ENCODE measurements at places on chromosomes 13 and 19.
A peak's percentile ranks its signal among the peaks of the same experiment; 100 is the strongest.

GRCh38 chr19:48398375-48399235, 5.1 kb downstream of the GRIN2D start:
- peak; percentile 85 for DNase-seq

- DNase-seq: no peak
These were observed 18.9 kb downstream of the ELAVL1 start for GRCh38 chr19:7986321-7987113.

DNA sequence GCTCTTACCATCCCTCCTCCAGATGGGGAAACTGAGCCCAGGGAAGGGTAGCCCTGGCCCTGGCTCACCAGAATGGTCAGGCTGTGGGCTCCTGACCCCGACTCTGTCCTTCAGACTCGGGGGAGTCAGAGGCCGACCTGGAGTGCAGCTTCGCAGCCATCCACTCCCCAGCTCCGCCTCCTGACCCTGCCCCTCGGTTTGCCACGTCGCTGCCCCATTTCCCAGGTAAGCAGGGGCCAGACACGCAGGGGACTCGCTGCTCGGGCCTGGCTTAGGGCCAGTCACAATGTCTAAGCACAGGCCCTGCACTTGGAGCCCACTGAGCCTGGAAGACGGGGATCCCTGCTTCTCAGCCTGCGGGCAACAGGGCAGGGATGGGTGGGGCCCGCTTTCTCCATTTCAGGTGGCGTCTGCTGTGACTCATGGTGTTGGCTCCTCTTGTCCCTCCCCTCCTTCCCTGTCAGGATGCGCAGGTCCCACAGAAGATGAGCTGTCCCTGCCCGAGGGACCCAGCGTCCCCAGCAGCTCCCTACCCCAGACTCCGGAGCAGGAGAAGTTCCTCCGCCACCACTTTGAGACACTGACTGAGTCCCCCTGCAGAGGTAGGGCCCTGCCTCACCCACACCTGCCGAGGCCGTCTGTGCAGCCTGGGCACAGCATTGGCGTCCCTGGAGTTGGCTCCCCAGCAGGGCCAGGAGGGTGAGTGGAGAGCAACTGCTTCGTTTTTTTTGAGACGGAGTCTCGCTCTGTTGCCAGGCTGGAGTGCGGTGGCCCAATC, 9.2 kb upstream of the OVOL3 start:
- DNase-seq: no peak

DNA sequence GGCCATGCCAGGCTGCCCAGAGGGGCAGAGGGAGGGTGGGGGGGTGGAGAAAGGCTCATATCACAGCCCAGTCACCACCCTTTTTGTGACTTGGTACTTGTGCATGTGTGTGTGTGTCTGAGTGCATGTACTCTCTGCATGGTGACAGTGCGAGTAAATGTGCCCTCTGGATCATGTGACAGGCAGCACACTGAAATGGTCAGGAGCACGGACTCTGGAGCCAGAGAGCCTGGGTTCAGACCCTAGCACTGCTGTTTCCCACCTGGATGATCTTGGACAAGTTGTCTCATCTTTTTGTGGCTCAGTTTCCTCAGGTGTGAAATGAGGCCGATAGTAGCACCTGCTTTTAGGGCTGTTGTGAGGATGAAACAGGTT, 2.0 kb downstream of the CIC start:
- no peak for DNase-seq

DNA sequence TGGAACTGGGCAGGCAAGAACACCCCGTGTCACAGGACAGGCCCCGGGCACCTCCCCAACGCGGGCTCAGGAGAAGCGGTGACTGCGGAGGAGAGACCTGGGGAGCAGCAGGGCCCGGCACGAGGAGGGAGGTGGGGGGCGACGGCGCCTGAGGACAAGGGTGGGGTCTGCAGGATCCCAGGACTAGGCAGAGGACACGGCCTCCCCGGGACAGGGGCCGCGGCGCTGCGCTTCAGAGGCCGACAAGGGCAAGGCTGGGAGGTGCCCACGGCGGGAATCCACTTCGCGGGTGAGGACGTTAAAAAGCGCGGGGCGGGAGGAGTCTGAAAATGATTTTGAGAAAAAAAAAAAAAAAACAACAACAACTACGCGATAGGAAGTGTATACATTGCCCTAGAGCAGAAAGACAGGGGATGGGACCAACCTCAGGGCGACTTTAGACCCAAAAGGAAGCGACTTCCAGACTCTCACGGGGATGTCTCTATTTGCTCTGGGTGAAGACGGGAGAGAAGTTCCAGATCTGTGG, 44.9 kb downstream of the ZNF611 start:
- DNase-seq: no peak

Measured in fibroblast of skin of right quadriceps (primary cell).